ENCODE measurements at places on chromosomes 1 and 21.

GRCh38 chr21:43815107-43815613, 25.8 kb downstream of the RRP1 start:
- DNase-seq: no peak

GRCh38 chr1:182622901-182623528, 18.8 kb upstream of the RGS16 start:
- no peak for DNase-seq

GRCh38 chr1:92934395-92935378, 26.6 kb downstream of the DIPK1A start:
- DNase-seq: no peak

- DNase-seq: no peak
Observed at GRCh38 chr1:147747966-147748365, 12.4 kb downstream of the GJA5 start.
